ENCODE measurements at places on chromosomes 5 and 9.

DNA sequence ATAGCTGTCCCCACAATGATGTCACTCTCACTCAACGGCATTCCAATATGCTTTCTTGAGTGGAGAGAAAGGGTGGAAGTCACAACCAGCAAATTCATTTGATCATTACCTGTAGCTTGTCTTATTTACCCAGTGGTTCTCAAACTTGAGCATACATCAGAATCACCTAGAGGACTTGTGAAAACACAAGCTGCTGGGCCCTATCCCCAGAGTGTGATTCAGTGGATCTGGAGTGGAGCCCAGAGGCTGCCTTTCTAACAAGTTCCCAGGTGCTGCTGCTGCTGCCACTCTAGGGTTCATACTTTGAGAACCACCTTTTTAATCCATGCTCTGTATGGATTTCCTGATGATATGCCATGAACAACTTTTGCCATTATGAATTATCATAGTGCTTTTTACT lies 94.7 kb downstream of the KLHL3 start:
- DNase-seq = no peak

DNA sequence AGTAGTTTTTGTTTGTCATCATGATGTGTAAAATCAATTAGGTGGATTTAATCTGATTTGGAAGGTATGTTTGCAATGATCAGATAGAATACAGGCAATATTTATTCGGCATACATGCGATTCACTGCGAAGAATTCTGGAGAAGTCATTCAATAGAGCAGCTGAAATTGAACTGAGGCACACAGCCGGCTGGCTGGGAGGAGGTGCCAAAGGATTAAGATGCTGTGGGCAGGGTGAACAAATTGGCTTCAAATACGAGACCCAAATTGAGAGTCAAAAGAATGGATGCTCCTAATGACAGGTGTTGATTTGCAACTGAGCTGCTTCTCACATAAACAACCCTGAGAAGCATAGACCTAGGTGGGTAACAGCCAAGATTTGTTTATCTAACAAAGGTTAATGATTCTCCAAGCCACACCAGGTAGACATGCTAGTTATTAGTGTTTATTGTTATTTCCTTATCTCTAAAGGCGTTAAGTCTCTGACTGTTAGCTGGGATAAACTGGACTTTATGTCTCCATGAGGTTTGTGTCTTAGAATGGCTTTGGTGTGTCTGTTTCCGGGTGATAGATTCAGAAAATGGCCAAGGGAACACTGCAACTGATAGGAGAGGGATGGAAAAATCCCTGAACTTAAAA lies 55.3 kb upstream of the CLINT1 start:
- no peak for DNase-seq

- DNase-seq = no peak
Observed at GRCh38 chr5:150446088-150446487, 3.5 kb downstream of the RPS14 start.

DNA sequence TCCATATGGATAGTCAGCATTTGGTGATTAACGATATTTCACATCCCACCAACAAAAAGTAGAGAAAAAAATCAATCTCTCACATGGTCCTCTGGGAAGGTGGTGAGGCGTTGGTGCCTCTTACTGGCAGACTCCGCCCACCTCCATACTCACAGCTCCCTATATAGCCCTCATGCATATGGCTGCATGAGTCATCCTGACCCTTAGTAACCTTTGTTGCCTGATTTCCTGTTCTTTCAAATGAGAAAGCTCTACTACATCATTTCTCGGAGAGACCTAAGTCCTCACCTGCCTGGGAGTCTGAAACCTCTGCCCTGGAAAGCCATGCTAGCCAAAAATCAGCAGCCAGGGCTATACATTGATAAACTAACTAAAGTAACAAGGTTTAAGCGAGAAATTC lies 33.3 kb upstream of the ABCA1 start:
- DNase-seq = no peak

- no peak for DNase-seq
Observed at GRCh38 chr5:567664-568060, 43.4 kb upstream of the SLC9A3 start.

- DNase-seq = no peak
Observed at GRCh38 chr9:132236662-132237311, 74.9 kb downstream of the NTNG2 start.

- DNase-seq = no peak
Observed at GRCh38 chr5:169020102-169020501, 280.8 kb downstream of the SLIT3 start.

GRCh38 chr5:139684881-139685749 lies 37.0 kb downstream of the CXXC5 start:
- no peak for DNase-seq

DNA sequence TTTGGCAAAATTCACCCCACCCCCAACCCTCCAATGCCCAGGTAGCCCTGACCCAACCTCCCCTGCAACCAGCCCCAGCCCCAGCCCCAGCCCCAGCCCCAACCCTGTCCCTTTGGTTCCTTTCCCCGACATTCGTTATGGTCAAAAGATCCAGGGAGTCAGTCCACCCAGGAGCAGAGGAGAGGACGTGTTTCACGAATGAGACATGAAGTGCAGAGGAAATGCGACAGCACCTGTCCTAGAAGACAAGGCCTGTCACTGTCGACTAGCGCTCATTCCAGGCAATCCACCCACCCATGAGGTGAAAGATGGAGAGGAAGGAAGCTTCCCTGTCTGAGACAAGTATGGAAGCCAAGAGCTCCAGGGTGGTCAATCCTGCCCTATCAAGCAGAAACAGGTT lies 485.0 kb downstream of the SPATA31A7 start:
- no peak for DNase-seq

DNA sequence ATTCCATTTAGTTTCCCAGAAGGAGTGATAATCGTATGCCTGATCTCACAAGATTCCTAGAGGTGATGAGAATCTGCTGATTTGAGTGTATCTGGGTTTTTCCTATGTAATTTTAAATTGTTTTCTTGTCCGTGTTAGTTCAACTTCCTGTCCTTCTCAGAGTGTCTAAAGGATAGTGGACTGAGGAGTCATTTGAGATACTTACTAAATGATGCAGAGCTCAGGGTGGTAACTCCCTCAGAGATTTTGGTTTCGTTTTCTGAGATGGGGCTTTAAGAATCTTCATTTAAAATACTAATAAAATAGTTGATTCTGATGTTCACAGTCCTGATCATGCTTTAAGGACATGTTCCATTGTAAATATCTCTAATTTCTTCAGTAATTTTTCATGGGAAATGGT lies 30.3 kb downstream of the MELK start:
- no peak for DNase-seq

Measured in stimulated activated CD4-positive, alpha-beta T cell treated with anti-CD3 and anti-CD28 coated beads, TNF-alpha, amount 100 ng/mL, for 4 hours (primary cell).